ENCODE measurements at places on chromosomes 2 and 18. TPM values are rescaled to one million over a fixed set of nuclear protein-coding genes. Genes with fewer than 3 reads are reported as not detected.

The INPP5D gene
- 0.01 TPM for polyA plus RNA-seq

The SLC25A12 gene
- 26.7 TPM for polyA plus RNA-seq

The MEP1B gene
- not detected for polyA plus RNA-seq

The GDF7 gene
- polyA plus RNA-seq: 0.02 TPM

All from fibroblast of lung (primary cell).